ENCODE measurements at places on chromosomes 12 and 14.
A peak's percentile ranks its signal among the peaks of the same experiment; 100 is the strongest.

- no peak for DNase-seq
These were observed 6.5 kb downstream of the CLEC12B start for GRCh38 chr12:10016881-10017280.

GRCh38 chr12:108699955-108700563, 31.3 kb downstream of the CORO1C start:
- DNase-seq = peak; percentile 53

DNA sequence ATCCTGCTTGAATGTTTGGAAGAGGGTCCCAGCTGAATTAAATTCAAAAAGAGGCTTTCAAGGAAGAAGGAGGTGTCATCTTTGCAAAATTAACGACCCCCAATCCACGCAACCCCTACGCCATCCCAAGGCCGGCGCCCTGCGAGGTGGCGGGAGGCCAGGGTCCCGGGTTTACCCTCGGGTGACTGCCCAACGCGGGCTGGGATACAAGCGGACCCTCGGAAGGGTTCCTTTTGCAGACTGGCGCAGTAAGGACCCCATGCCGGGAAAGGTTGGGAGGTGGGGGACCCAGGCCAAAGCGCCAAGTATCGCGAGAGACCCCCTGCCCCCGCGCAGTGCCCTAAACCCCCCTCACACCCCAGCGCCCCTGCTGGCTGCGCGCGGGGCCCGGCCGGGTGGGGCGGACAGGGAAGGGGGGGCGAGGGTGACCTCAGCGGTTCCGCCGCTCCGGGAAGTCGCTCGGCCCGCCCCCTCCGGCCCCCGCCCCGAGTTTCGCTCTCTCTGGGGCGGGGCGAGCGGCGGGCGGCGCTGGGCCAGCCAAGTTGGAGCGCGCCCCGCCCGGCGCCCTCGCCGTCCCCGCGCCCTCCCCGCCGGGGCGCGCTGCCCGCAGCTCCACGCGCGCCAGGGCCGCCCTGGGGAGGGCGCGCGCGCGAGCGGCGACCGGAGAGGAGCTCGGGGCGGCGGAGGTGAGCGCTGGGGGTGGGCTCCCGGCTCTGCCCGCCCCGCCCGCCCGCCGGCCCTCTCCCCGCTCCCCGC, 708 bp upstream of the ZBTB42 start:
- peak; percentile 84 for DNase-seq

- DNase-seq = no peak
These were observed 348.0 kb upstream of the SOX5 start for GRCh38 chr12:24297516-24297915.

DNA sequence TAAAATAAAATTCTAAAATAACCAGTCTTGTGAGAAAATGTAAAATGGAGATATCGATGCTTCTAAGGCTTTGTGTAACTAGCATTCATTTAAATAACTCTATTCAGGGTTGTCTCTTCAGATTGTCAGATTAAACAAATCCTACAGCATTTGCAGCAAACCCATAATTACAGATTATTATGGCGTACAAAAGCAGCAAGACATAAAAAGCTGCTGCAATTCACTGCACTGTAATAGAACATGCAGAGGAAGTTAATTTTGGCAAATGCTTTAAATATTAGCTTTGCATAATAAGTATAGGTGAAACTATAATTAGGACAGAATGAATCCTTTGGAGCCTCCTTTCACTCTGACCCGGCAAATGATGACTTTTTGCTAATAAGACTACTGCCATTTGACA, 98.3 kb downstream of the INSM2 start:
- no peak for DNase-seq

- no peak for DNase-seq
These were observed 272.0 kb downstream of the RPAP3 start for GRCh38 chr12:47433876-47434275.

GRCh38 chr14:67837011-67837624, 17.5 kb downstream of the RAD51B start:
- peak; percentile 90 for DNase-seq

DNA sequence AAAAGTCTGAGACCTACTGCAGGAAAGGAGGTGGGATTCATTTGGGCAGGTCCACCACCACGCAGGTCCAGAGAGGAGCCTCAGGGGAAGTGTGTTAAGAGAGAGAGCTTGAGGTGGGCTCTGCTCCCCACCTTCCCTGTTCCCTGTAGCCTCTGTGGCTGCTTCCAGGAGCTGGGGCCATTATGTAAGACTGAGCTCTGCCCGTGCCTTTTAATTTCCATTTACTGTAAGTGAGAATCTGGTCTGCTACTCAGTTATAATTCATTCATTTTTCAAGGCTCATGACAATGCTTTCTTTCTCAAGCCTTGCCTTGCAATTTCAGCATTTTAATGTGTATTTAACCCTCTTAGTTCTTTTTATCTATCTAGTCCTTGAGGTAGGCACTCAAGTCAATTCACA, 8.3 kb downstream of the SLC4A8 start:
- DNase-seq = no peak

DNA sequence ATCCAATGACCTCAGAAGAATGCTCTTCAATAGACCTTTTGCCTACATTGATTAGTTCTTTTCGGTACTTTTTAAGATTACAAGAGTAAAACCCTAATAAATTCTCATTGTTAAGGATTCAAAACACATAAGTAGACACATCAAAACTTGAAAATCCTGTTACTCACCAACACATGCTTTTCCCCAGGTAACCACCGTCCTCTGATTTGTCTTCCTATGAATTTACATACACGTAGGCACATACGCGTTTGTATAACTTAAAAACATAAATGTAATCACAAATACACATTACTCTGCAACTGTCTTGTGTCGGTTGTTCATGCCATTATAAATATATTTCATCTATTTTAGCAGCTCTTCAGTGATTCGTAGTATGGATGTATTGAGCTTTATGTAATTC, 910 bp upstream of the WASHC4 start:
- DNase-seq = no peak

- DNase-seq = peak; percentile 67
These were observed at the start of gene ATL1 for GRCh38 chr14:50559990-50560930. ATL1 (plus strand) TSS chr14:50560145; CDS start chr14:50560266, 121 bp downstream.

GRCh38 chr14:24875991-24876878, 173.7 kb downstream of the STXBP6 start:
- DNase-seq = no peak

DNA sequence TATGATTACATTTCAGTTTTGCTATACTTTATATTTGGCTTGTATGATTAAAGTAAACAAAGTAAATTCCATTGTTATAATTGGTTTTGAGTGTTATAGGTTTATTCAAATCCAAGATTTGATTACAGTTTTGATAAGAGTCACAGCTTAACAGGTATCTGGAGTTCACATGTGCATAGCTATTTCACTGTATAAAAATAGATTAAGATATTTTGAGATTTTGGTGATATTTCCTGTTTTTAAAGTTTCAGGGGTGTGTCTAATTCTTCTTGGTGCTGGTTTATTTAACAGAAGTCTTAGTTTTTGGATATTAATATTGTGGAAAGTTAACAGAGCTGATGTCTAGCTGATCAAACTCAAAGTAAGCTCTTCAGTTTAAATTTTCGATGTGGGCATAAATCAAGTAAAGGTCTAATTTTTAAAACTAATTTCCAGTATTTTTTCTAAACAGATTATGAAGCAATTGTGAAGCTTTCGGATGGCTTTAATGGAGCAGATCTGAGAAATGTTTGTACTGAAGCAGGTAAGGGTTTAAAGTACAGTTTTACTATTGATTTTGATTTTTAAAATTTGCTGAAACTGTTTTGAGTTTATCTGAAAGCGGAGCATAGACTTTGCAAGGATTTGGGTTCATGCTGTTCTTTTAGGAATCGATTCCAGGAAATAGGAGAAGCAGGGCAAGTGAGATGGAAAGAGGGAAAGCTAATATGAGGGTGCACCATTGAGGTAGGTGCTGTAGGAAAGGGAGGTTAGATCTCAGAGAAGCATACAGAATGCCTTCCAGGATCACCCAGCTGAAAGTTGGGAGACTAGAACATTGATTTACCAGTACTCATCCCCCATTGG, 6.2 kb upstream of the STYX start:
- DNase-seq = no peak

- DNase-seq = no peak
These were observed 3.7 kb downstream of the ABHD12B start for GRCh38 chr14:50875359-50876070.

- DNase-seq = peak; percentile 90
These were observed 2.9 kb downstream of the SCNN1A start for GRCh38 chr12:6372403-6373003.
